ENCODE measurements at places on chromosomes 4 and X.

- no peak for DNase-seq
Measured at GRCh38 chr4:79296768-79297428, 29.0 kb downstream of the NAA11 start.

- no peak for DNase-seq
Measured at GRCh38 chr4:146193628-146194027, 18.1 kb downstream of the LSM6 start.

DNA sequence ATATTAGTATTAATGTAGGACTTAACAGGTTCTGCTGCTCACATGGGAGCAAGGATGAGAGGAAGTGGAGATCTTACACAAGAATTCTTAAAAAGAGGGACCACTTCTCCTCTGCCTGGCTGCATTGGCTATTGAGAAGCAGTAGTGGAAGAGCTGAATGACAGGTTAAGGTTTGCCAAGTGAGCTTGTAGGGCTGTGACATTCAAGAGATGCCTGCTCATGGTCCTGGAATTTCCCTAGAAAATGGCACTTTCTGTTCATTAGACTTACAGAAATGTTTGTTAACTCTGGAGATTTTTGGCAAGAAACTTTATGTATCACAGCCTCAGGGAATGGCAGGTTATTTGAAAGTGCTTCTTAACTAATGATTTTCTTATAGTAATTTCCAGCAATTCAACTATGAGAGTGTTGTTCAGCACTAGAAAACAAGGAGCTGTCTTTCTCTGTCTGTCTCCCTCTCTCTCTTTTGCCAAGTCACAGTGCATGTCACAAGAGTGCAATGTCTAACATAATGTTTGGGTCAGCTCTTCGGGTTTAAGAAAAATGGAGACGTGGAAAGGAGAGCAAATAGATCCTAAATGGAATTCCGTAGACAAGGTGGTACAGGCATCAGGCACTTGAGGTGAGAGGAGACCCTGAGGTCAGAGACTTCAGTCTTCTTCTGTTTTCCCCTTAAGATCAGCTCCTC lies 8.3 kb upstream of the NAP1L5 start:
- DNase-seq: no peak

GRCh38 chrX:48470833-48471118 lies 716 bp upstream of the SLC38A5 start:
- DNase-seq: no peak

GRCh38 chrX:38868321-38868720 lies 67.1 kb downstream of the MID1IP1 start:
- no peak for DNase-seq

GRCh38 chr4:915595-915994 lies 16.5 kb downstream of the GAK start:
- no peak for DNase-seq

GRCh38 chr4:44257461-44257860 lies 191.1 kb downstream of the KCTD8 start:
- no peak for DNase-seq

DNA sequence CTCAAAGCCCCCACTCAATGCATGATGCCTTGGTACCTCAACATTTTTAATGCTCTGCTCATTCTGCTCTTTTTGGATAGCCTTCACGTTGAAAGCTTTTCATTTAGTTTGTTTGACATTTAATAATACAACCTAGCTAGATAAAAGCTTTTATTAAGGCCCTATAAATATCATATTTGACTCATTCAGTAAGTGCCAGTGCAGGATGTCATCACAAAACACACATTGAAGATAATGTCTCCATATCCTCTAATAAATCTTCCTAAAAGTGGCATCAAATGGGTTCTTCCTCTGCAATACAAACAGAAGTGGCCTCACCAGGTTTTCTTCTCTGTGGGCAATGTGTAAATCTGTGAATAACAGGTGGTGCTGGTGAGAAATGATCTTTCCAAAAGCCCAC lies 12.0 kb upstream of the PCYT1B start:
- no peak for DNase-seq
